ENCODE measurements at places on chromosomes 13 and 19.

DNA sequence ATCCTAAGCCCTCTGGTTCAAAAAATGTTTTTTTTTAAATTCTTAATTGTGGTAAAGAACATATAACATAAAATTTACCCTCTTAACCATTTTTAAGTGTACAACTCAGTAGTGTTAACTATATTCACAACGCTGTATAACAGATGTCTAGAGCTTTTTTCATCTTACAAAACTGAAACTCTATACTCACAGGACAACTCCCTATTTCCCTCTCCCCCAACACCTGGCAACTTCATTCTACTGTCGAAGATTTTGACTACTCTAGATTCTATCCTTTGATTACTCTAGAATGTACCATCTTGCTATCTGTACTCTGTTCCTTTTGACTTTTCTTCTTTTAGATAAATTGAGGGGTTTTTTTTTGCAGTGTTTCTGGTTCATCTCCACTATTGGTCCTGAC lies 200.4 kb downstream of the KLF12 start:
- DNase-seq = no peak

DNA sequence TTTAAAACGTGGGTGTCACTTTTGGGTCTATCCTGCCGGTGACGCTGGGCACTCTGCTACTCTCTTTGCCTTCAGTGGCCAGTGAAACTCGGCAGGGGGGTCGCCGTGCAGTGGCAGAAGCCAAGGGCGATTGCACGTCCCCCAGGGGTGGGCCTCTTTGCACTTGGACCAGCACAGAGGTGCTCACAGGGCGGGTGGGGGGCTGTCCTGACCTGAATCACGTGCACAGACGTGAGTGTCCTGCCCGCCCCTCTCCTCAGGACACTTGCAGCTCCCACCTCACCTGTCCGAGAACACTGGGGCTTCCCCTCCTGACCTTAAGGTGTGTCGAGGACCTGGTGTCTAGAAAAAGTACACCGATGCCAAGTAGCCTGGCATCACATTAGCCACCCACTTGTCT lies 16.1 kb downstream of the COL4A1 start:
- DNase-seq = no peak

- DNase-seq = peak; percentile 19
These were observed 215.2 kb downstream of the NBEA start for GRCh38 chr13:35157143-35157755.

- no peak for DNase-seq
These were observed 139.4 kb downstream of the HS6ST3 start for GRCh38 chr13:96229356-96229755.
